Endothelial cell of umbilical vein (primary cell): ENCODE measurements at places on chromosomes 1 and 21. TPM values are rescaled to one million over a fixed set of nuclear protein-coding genes. Genes with fewer than 3 reads are reported as not detected.

FCN3 gene
- total RNA-seq, result not detected in 2 replicates

DNA sequence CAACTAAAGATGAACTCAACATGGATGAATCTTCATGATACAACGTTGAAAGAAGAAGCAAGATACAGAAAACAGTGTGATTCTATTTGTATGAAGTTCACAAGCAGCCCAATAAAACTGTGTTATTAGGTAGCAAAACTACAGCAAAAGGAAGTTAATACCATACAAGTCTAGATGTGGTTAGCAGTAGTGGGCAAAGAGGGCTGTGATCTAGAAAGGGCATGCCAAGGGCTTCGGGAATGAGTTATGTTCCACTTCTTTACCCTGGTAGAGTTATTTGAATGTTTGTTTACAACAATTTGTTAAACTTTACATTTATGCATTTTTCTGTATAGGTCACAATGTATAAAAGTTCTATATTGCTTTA is 9.2 kb downstream of the TNFRSF9 start:
- no peak overlapping the region for H3K4me3 ChIP-seq
- H3K4me1 ChIP-seq, result no peaks in the 10 kb centered on the region
- H3K27ac ChIP-seq, result no peak overlapping the region
- no peaks in the 10 kb centered on the region for H3K36me3 ChIP-seq

DNA sequence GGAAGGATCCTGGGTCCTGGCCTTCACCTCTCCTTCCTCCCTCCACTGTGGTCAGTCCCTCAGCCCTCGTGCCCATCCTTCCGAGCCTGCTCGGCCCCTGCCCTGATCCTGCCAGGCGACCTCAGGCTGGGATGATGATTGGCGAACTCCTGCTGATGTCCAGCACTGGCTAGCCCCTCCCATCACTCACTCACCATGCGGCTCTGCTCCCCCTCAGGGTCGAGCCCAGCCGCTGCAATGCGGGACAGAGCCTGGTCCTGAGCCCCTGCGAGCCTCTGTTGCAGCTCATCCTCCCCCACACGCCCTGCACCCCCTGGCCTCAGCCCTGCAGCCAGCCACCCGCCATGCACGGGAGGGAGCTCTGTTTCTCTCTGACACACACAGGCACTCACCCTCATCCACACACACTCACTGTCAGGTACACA is 100.2 kb downstream of the DMRTB1 start:
- no peaks in the 10 kb centered on the region for H3K36me3 ChIP-seq
- no peak for DNase-seq
- no peak overlapping the region for H3K27ac ChIP-seq
- peaks cover 13% of the 10 kb centered on the region for H3K27me3 ChIP-seq
- H3K4me3 ChIP-seq, result no peak overlapping the region

C1orf56 gene
- total RNA-seq, result 3.2 and 3.5 TPM in 2 replicates

DNA sequence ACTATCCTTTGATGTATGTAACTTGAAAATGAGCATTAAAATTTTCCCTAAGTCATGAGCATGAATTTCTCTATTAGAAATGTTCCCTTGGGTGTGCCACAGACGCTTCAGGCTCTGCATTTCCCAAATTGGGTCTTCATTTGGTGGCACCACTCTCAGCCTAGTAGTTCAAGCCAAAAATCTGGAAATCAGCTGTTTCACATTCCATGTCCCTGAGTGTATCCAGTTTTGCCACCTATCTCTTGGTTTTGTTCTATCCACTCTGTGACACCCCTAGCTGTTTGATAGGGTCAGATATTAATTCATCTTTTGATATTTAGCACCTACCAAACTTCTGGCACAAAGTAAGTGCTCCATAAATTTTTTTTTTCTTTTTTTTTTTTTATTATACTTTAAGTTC is 89.5 kb upstream of the DPH5 start:
- peaks cover 12% of the 10 kb centered on the region for H3K4me1 ChIP-seq
- H3K4me3 ChIP-seq, result no peak overlapping the region
- no peak overlapping the region for H3K27ac ChIP-seq
- no peak for DNase-seq
- no peaks in the 10 kb centered on the region for H3K36me3 ChIP-seq
- no peaks in the 10 kb centered on the region for H3K27me3 ChIP-seq

SETD4 gene
- 19.6 and 25.1 TPM in 2 replicates for total RNA-seq

KLF17 gene
- not detected in 2 replicates for total RNA-seq

ESPN gene
- total RNA-seq, result 0.71 and 2.2 TPM in 2 replicates

- no peak overlapping the region for H3K27ac ChIP-seq
- H3K4me3 ChIP-seq, result no peak overlapping the region
- H3K4me1 ChIP-seq, result peaks cover 8% of the 10 kb centered on the region
- H3K27me3 ChIP-seq, result no peaks in the 10 kb centered on the region
- H3K36me3 ChIP-seq, result no peaks in the 10 kb centered on the region
Observed at GRCh38 chr1:236147068-236147467, 4.7 kb downstream of the GPR137B start.

FCGR1A gene
- total RNA-seq, result not detected in 2 replicates

DNA sequence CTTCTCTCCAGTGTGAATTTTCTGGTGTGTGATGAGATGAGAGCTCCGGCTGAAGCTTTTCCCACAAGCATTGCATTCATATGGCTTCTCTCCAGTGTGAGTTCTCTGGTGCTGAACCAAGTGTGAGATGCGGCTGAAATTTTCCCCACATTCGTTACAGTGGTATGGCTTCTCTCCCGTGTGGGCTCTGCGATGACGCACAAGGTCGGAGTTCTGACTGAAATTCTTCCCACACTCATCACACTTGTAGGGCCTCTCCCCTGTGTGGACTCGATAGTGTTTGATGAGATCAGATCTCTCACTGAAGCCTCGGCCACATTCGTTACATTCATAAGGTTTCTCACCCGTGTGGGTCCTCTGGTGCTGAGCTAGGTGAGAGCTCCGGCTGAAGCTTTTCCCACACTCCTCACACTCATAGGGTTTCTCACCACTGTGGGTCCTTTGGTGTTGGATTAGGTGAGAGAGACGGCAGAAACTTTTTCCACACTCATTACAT is 7.4 kb downstream of the ZNF436 start:
- H3K27ac ChIP-seq, result no peak overlapping the region
- peaks cover 5% of the 10 kb centered on the region for H3K4me1 ChIP-seq
- peaks cover 35% of the 10 kb centered on the region for H3K36me3 ChIP-seq
- H3K4me3 ChIP-seq, result no peak overlapping the region
- DNase-seq, result no peak

GRCh38 chr1:67831850-67832513 is 1.3 kb downstream of the GNG12 start:
- peak; percentile 81 for DNase-seq
- H3K27me3 ChIP-seq, result no peaks in the 10 kb centered on the region
- H3K4me1 ChIP-seq, result peaks cover 25% of the 10 kb centered on the region

GRCh38 chr1:30645807-30646206 is 77.6 kb downstream of the MATN1 start:
- H3K36me3 ChIP-seq, result no peaks in the 10 kb centered on the region
- no peaks in the 10 kb centered on the region for H3K27me3 ChIP-seq
- no peaks in the 10 kb centered on the region for H3K4me1 ChIP-seq
- DNase-seq, result no peak

TIPRL gene
- total RNA-seq, result 37.6 and 45.8 TPM in 2 replicates

GRCh38 chr1:39003794-39004193 is 12.7 kb downstream of the AKIRIN1 start:
- no peak for DNase-seq
- no peak overlapping the region for H3K27ac ChIP-seq
- no peak overlapping the region for H3K4me3 ChIP-seq
- no peaks in the 10 kb centered on the region for H3K27me3 ChIP-seq

DNA sequence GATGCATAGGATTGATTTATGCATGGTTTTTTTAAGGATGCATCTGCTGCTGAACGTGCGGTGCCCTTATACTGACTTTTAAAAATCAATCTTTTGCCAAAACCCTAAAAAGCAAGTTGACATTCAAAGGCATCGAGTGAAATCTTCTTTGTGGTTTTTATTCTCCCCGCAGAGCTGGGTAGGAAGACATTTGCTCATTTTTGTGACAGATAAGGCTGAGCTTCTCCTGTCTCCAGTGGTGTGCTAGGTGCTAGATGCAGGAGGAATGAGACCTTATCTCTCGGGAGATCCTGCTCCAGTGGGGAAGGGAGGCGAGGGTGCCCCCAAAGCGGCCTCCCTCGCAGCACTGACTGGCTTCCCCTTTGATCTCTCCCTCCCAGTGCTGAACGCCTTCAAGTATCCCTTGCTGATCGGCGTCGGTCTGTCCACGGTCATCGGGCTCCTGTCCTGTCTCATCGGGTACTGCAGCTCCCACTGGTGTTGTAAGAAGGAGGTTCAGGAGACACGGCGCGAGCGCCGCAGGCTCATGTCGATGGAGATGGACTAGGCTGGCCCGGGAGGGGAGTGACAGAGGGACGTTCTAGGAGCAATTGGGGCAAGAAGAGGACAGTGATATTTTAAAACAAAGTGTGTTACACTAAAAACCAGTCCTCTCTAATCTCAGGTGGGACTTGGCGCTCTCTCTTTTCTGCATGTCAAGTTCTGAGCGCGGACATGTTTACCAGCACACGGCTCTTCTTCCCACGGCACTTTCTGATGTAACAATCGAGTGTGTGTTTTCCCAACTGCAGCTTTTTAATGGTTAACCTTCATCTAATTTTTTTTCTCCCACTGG is 14.9 kb upstream of the CD101 start:
- H3K36me3 ChIP-seq, result no peaks in the 10 kb centered on the region
- H3K27ac ChIP-seq, result no peak overlapping the region
- no peaks in the 10 kb centered on the region for H3K27me3 ChIP-seq
- DNase-seq, result no peak

MPL gene
- total RNA-seq, result 0.18 and 0.24 TPM in 2 replicates

SYT2 gene
- total RNA-seq, result not detected in 2 replicates

GRCh38 chr1:36322786-36323635 is 434 bp downstream of the EVA1B start:
- DNase-seq, result peak; percentile 44
- H3K27me3 ChIP-seq, result no peaks in the 10 kb centered on the region
- peak overlapping the region; percentile 85 for H3K4me3 ChIP-seq
- no peaks in the 10 kb centered on the region for H3K36me3 ChIP-seq
- H3K4me1 ChIP-seq, result peaks cover 13% of the 10 kb centered on the region

GRCh38 chr1:160018900-160019299 is 12.9 kb downstream of the PIGM start:
- H3K4me1 ChIP-seq, result no peaks in the 10 kb centered on the region
- no peak overlapping the region for H3K4me3 ChIP-seq
- H3K27ac ChIP-seq, result no peak overlapping the region

DNA sequence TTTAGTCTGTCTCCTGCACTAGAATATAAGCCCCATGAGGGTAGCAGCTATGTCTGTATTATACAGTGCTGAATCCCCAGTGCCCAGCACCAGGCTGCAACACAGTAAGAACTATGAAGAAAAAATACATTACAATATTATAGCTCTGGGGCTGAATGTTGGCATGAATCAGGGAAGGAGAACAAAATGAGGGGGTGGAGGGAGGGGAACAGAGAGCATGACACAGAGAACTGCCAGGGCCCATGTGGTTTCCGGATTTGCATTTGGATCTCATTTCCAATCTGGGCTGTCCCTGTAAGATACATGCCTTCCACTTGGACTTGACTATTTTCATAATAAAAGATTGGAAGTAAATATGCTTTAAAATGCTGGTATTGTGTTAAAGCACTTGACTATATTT is 35.8 kb downstream of the C1orf198 start:
- H3K4me3 ChIP-seq, result no peak overlapping the region
- H3K27me3 ChIP-seq, result no peaks in the 10 kb centered on the region
- DNase-seq, result no peak

GJA9 gene
- total RNA-seq, result not detected in 2 replicates

PLCH2 gene
- 0.31 and 0.32 TPM in 2 replicates for total RNA-seq

DNA sequence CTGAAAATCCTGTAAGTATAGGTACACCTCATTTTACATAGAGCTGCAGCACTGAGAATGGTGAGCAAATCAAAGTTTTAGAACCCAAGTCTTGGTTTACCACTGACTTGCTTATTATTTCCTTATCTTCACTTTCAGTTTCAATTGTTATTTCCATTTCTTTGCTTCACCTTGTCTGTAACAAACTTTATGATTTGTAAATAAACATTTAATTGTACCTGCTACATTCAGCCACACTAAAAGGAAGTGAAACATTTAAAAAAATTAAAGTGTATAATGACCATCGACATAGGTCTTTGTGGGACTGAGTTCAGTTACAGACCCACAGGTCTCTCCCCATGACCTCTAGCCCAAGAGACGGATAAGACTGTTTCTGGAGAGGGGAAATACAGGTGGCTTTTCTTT is 34.4 kb downstream of the LGR6 start:
- no peak for DNase-seq
- H3K36me3 ChIP-seq, result no peaks in the 10 kb centered on the region
- no peak overlapping the region for H3K4me3 ChIP-seq
- H3K27me3 ChIP-seq, result peaks cover 11% of the 10 kb centered on the region
- no peak overlapping the region for H3K27ac ChIP-seq
- no peaks in the 10 kb centered on the region for H3K4me1 ChIP-seq

- H3K36me3 ChIP-seq, result no peaks in the 10 kb centered on the region
- H3K4me3 ChIP-seq, result no peak overlapping the region
- peak; percentile 10 for DNase-seq
Observed at GRCh38 chr1:2786329-2787162, 14.9 kb downstream of the TTC34 start.

- H3K4me1 ChIP-seq, result peaks cover 5% of the 10 kb centered on the region
- H3K4me3 ChIP-seq, result no peak overlapping the region
- H3K36me3 ChIP-seq, result no peaks in the 10 kb centered on the region
- DNase-seq, result peak; percentile 57
- H3K27me3 ChIP-seq, result no peaks in the 10 kb centered on the region
Observed at GRCh38 chr1:60969971-60970509, 112.3 kb upstream of the NFIA start.

GRCh38 chr1:226584164-226584563 is 35.6 kb downstream of the STUM start:
- no peak overlapping the region for H3K27ac ChIP-seq
- H3K27me3 ChIP-seq, result no peaks in the 10 kb centered on the region
- no peak overlapping the region for H3K4me3 ChIP-seq
- DNase-seq, result peak; percentile 18
- H3K4me1 ChIP-seq, result no peaks in the 10 kb centered on the region

SLC44A3 gene
- 0.42 and 0.58 TPM in 2 replicates for total RNA-seq

GRCh38 chr21:40393066-40393465 is 453.9 kb downstream of the DSCAM start:
- no peak overlapping the region for H3K27ac ChIP-seq
- H3K4me1 ChIP-seq, result no peaks in the 10 kb centered on the region
- no peaks in the 10 kb centered on the region for H3K36me3 ChIP-seq

- H3K4me1 ChIP-seq, result no peaks in the 10 kb centered on the region
- no peak overlapping the region for H3K27ac ChIP-seq
- no peaks in the 10 kb centered on the region for H3K36me3 ChIP-seq
- peaks cover 9% of the 10 kb centered on the region for H3K27me3 ChIP-seq
Observed at GRCh38 chr1:160713161-160713560, 1.5 kb upstream of the CD48 start.

RGS16 gene
- total RNA-seq, result not detected in 2 replicates

MTF2 gene
- total RNA-seq, result 40.5 and 42.6 TPM in 2 replicates

IGSF8 gene
- total RNA-seq, result 9.5 and 10.2 TPM in 2 replicates

MAN1C1 gene
- total RNA-seq, result 0.85 and 4.0 TPM in 2 replicates
